ENCODE measurements at places on chromosomes 6 and 20.

GRCh38 chr20:60253471-60253870, 295.2 kb downstream of the CDH26 start:
- no peak for DNase-seq

- DNase-seq = no peak
Observed at GRCh38 chr6:105135907-105136430, 43.8 kb downstream of the POPDC3 start.

GRCh38 chr6:89180971-89181370, 35.1 kb downstream of the PM20D2 start:
- no peak for DNase-seq

GRCh38 chr6:56364827-56365339, 117.5 kb upstream of the COL21A1 start:
- no peak for DNase-seq

GRCh38 chr6:106639812-106640211, 10.4 kb downstream of the QRSL1 start:
- DNase-seq = no peak

DNA sequence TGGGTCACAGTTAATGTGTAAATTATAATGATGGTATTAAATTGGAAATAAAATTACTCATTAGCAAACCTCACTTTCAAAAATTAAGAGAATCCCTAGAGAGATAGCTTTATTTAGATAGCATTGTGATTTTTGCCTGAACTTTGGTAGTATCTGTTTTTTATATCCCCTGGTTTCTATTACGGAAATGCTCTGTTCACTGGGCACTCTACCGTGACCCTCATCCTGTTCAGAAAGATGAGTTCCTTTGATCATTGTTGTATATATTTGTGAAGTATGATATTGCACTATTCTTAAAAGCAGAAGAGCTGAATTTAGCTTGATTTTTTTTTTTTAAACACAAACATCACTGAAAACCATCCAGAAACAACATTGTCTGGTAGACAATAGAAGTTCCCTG, 1143.8 kb upstream of the MAP3K7 start:
- DNase-seq = no peak

- DNase-seq = no peak
Observed at GRCh38 chr6:17417817-17418216, 24.4 kb downstream of the CAP2 start.

- DNase-seq = no peak
Observed at GRCh38 chr6:74914888-74915287, 291.0 kb downstream of the COL12A1 start.

GRCh38 chr6:111784433-111784832, 88.8 kb downstream of the FYN start:
- no peak for DNase-seq

- no peak for DNase-seq
Observed at GRCh38 chr6:56628105-56628504, 14.6 kb downstream of the DST start.

GRCh38 chr20:35297740-35298139, 5.5 kb upstream of the FAM83C start:
- no peak for DNase-seq

DNA sequence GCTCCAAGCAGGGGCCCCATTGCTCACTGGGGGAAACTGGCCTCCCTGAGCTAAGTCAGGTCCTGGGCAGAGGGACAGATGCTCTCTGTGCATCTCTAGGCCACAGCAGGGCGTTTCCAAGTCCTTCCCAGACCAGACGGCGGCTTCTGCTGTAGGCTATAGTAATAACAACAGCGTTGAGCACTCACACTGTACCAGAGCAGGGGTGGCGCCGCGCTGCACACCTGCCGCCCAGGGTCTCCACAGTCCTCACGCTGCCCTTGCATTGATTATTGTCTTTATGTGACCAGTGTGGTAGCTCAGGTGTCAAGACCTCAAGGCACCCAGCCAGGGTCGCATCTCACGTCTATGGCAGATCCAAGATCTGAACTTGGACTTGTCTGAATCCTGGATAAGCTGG, 14.9 kb upstream of the CCN5 start:
- no peak for DNase-seq

DNA sequence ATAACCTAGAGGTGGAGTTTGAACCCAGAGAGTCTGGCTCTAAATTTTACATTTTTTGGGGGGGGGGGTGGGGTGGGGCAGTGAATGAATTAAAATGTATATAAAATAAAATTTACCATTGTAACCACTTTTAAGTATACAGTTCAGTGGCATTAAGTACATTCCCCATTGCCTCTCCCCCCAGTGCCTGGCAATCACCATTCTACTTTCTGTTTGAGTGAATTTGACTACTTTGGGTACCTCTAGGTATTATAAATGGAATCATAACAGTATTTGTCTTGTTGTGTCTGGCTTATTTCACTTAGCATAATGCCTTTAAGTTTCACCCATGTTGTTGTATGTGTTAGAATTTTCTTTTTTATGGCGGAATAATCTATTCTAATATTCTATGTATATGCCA, 2.7 kb downstream of the FAM110A start:
- no peak for DNase-seq

GRCh38 chr6:121596441-121596840, 161.0 kb downstream of the GJA1 start:
- no peak for DNase-seq

GRCh38 chr6:121816906-121817540, 381.6 kb downstream of the GJA1 start:
- DNase-seq = no peak

DNA sequence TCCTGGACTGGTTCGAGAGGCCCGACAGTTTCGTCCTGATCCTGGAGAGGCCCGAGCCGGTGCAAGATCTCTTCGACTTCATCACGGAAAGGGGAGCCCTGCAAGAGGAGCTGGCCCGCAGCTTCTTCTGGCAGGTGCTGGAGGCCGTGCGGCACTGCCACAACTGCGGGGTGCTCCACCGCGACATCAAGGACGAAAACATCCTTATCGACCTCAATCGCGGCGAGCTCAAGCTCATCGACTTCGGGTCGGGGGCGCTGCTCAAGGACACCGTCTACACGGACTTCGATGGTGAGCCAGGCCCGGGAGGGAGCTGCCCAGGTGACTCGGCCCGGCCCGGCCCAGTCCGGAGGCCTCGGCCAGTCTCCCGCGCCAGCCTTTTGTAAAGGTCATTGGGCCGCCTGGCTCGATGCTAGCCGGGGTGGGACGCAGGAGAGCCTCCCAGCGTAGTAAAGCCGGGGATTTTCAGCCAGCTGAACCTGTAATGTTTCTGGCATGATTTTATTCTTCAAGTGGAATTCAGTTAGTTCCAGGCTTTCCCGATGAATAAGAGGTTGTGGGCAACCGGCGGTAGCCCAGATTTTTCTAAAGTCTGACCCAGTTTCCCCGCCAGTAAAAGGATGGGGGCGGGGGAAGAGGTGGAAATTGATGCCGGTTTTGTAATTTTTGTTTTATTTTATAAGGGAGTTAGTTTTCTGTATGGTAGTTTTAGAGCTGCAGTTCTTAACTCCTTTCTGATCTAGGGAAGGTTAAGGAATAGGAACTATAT, 1.4 kb downstream of the PIM1 start:
- DNase-seq = no peak

DNA sequence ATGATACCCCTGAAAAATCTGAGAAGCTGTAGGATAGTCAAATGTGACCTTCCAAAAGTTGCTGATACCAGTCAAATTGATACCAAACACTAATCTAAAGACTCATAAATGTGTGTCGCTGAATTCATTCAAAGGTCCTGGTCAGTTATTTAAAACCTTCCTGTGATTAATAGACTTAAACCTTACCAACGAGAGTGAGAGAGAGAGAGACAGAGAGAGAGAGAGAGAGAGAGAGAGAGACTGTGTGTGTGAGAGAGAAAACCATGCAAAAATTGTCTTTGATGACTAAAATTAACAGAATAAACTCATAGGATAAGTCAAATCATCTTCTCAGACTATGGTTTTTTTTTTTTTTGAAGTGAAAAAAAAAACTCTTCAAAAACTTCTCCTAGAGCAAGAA, 370.9 kb upstream of the HS3ST5 start:
- no peak for DNase-seq

DNA sequence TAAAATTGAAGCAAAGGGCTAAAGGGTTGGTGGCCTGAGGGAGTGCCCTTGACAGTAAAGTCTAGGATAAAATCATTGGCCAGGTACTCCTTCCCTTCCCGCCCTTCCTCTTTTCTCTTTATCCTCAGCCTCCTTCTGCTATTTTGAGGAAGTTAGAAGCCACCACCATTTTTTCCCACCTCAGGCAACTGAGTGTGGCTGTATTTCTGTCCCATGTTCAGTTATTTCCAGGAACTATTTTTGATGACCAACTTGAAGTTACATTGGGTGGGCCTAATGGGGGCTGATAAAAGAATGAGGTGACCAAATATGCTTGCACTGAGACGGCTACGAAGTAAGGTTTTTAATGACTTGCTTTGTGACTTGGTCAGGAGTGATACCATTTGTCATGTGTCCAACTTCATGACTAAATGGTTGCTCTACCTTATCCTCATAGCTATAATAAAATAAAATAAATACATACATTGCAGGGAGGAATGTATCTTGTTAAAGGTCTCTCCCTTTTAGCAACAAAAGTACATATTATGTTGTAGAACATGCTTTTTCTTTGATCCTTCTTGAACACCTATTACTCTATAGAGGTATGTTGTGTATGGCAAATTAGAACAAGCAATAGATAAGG, 12.0 kb downstream of the PTPN1 start:
- no peak for DNase-seq

DNA sequence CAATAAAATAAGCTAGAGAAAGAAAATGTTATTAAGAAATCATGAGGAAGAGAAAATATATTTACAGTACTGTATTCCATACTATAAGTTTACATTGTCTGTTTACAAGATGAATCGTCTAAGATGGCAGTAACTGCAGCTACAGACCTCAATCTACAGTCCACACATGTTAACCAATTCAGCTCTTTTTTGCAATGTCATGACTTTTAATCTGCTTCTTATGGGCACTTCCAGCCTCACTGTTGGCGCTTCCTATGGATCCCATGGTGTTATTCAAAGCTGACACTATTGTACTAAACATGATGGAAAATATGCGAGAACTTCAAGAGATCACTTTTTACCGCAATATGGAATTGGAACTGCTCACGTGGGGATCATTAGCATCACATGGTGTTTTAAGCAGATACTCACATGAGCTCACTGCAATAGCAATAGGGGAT, 451.5 kb upstream of the CITED2 start:
- no peak for DNase-seq

DNA sequence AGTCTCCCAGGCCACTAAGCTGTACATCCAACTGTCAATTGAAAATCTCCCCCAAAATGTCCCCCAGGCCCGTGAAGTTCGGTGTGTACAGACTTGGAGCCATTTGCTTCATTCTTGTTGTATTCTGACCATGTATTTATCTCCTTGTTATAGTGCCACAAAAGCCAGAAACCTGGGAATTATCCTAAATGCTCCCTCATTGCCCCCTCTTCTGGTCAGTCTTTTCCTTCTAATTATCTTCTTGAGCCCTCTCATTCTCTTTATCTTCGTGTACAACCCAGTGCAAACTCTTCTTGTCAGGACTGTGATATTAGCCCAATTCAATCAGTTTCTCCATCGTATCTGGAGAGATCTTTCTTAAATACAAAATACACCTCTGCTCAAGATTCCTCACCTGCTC, 64.7 kb downstream of the RFX6 start:
- no peak for DNase-seq

GRCh38 chr6:9025796-9026394, 590.5 kb upstream of the SLC35B3 start:
- no peak for DNase-seq

GRCh38 chr6:169445227-169445626, 191.6 kb upstream of the THBS2 start:
- no peak for DNase-seq

GRCh38 chr6:25547797-25548196, 104.2 kb upstream of the SCGN start:
- no peak for DNase-seq

DNA sequence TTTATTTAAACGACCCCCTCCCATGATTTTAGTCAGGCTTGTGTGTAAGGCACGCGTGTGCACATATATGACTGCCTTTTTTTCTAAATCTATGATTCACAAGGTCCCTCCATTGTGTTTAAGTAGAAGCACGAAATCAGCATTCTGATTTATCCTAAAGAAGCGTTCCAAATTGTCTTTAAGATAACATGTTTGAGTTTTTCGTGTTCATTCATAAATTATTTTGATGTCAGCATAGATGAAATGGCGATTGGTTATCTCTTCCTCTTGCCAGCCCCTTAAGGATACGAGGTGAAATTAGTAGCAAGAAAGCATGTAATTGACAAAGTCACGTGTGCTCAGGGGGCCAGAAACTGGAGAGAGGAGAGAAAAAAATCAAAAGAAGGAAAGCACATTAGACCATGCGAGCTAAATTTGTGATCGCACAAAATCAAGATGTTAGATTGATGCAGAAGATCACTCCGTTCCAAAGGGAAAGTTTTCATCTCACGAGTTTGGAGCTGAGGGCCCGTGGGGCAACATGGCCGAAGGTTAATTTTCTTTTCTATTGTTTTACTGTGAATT, at the start of gene LIN28B:
TSS of gene LIN28B (plus strand) at position 377 of the 564 bp plus-strand sequence. CDS start at position 521, 144 bp downstream.
- DNase-seq = no peak

GRCh38 chr20:11686195-11686594, 231.5 kb upstream of the BTBD3 start:
- DNase-seq = no peak

GRCh38 chr6:116445102-116445501, 16.1 kb upstream of the CALHM6 start:
- DNase-seq = no peak

GRCh38 chr6:158514176-158514575, 45.7 kb upstream of the TMEM181 start:
- DNase-seq = no peak

GRCh38 chr6:51467231-51467952, 620.0 kb downstream of the PKHD1 start:
- no peak for DNase-seq

- no peak for DNase-seq
Observed at GRCh38 chr6:134878136-134878535, 71.8 kb downstream of the ALDH8A1 start.

- no peak for DNase-seq
Observed at GRCh38 chr6:72031471-72031870, 145.1 kb downstream of the RIMS1 start.

GRCh38 chr20:63745961-63746731, 6.6 kb downstream of the SLC2A4RG start:
- DNase-seq = no peak

GRCh38 chr6:41715795-41716515, 19.5 kb downstream of the TFEB start:
- DNase-seq = no peak

DNA sequence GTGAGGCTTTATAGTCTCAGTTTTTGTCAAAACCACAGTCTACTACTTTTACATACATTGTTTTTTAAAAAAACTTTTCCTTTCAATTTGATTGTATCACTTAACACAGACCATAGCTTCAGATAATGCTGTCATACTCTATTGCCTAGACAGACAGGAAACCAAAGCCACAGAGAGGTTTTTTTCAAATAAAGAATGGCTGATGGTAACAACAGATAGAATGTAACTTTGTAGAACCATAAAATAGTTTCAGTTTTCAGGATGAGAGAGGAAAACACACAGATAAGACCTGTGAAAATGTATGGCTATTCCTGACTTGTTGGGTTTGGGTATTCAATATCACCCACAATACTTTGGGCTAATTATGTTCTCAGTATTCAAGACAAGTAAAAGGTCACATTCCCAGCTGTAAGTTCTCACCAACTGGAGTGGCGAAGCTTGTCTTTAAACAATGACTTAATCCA, 94.0 kb downstream of the ADGRG6 start:
- DNase-seq = no peak
